ENCODE measurements at places on chromosomes 1 and 21.

- ATAC-seq: no peak
Measured at GRCh38 chr21:33811167-33812010, 104.2 kb downstream of the ATP5PO start.

DNA sequence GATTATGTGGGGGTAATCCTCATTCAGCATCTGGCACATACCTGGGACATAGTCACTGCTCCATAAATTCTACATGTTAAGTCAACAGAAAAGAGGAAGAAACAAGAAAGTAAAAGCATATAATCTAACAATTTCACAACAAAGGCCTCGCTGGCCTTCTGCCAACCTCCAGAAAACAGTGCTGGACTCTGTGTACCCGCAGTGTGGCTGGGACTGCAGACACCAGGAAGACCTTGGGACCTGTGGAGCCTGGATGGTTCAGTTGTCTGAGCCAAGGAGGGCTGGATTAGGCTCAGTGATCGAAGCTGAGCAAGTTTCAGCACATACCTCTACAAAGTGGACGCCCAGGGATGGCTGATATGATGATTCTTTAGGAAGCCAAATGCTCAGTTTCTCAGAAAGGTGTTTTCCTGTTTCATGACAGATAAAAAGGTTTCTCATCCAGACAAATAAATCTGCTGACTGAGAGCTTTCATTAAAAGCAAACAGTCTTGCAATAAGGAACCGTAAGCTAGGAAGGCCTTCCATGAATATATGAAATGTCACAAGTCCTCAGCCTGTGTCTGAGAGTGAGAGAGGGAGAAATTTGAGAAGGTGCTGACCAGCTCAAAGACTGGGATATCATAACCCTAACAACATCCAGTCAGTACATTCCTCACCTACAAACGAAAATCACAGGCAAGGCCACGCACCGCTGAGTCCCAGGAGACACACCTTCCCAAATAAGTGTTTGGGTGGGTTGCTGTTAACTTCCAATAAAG lies 48.4 kb downstream of the CAPZB start:
- ATAC-seq: no peak

DNA sequence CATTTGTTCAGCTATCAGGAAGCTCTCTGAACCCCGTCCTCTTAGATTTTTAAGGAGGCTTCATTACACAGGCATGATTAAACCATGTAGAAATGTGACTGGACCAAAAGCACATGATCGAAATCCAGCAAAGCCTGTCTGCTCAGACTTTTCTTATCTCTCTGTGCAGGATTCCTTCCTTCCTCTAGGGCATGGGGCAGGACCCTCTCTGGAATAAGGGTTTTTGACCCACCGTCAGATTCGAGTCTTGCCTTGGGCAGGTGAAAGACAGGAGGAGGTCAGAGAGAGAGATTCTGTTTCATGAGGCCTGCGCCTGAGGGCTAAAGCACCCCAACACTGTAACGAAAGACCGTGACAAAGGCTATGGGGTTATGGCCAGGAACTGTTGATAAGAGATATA lies 136.8 kb downstream of the RHOU start:
- ATAC-seq: no peak

DNA sequence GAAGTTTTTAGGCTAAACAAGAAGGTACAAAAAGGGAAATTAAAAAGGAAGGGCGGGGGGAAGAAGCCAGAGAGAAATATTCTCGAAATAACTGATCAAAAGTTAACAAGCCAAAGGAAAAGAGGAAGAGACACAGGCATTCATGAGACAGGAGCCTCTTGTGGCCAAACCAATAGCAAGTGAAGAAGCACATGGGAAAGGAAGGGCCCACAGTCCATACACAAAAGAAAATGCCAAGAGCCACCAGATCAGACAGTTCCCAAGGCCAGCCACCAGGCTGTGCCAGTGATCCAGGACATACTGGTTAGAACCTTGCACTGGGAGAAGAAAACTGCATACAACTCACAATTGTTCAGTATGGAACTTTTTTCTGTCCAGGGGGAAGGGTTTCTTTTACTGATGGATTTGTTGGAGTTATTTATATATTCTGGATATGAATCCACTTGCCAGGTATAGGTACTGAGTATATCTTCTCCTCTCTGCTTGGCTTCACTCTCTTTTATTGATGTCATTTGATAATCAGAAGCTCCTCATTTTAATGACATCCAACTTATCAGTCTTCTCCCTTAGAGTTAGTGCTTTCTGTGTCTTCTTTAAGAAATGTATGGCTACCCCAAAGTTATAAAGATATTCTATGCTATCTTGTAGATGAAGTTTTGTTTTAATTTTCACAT lies 76.8 kb downstream of the CD46 start:
- peak; percentile 92 for ATAC-seq

DNA sequence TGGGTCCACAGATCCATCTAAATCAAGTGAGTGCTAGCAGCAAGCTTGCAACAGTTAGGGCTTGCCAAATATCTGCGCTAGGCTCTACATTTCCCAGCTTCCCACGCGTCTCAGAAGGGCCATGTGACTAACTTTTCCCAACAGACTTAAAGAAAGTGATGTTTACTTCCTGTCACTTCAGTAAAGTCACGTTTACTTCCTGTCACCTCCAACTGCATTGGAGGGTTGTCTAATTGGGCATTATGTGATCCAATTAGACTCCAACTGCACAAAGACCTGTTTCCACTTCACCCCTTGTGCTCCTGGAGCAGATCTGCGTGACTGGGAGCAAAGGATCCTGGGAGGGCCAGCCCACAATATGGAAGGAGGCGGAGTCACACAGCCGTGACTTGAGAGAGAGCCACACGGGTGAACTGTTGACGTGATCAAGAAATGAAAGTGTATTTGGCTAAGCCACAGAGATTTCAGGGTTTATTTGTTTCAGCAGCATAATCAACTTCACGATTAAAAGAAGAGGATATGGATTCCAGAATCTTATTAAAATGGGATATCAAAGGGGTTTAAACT lies 77.7 kb downstream of the CYYR1 start:
- no peak for ATAC-seq

- no peak for ATAC-seq
Measured at GRCh38 chr1:78441921-78442320, 48.9 kb upstream of the PTGFR start.

DNA sequence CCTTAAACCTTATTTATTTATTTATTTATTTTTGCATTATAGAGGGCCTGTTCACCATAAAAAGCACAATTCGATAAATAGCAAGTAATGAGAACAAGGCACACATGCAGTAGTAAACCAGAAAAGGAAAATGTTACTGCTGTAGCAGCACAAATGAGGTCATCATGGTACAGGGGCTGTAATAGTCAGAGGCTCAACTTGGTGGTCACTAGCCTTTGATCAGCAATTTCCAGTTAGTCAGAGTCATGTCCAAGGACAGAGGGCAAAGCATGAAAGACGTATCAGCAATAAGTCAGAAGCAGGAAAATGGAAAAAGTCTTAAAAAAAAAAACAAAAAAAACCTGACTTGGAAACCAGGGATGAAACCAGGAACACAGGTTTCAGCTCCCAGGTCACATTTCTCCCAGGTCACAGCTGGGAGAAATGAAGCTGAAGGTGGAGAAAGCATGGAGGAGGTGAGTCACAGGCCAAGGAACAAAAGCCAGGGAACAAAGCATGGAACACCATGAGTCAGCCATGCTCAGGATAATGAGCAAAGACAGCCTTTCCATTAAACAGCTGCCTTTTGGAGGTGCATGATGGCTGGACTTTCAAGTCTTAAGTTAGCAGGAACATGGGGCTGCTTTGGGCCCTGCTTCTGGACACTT lies 556.3 kb downstream of the LTN1 start:
- peak; percentile 87 for ATAC-seq

GRCh38 chr1:94973309-94973922 lies 46.5 kb upstream of the CNN3 start:
- ATAC-seq: no peak

DNA sequence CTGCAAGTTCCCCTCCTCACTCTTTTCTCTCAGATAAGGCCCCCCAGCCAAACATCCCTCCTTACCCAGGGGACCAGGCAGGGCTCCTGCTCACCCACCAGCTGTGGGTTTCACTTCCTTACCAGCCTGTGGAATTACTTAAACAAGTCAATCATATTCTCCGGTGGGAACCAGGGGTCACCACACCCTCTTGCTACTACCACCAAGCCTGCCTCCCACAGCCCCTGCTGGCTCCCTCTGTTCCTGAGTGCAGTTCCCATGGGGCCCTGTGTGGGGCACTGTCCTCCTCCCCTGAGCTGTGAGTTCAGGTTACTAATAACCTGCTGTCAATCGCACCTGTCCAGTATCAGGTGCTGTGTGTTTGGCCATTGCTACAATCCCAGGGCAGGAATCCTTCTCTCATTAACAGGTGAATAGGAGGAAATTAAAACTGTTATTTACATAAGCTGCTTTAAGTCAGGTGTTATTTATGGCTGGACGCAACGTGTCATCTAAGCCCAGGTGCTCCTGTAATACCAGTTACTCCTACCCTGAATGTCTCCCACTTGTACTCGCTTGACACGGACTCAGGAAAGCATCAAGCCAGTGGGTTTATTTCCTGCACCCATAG lies 53.1 kb upstream of the LBR start:
- peak; percentile 60 for ATAC-seq

DNA sequence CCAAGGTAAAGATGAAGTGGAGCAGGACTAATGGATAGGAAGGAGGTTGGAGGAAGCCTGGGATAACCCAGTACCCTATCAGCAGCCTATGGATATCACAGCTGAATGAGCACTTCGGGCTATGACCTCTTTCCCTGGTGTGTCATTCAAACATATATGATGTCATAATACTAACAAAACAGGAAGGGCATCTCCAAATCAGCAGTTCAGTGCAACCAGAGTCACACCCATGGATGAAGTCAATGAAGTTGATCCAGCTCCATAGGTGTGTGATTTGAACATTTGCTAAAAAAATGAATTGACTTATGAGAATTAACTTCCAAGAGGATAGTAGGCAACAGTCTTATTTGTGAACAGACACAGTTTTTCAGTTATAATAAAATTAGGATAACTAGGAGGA lies 1.7 kb upstream of the C1orf116 start:
- no peak for ATAC-seq

DNA sequence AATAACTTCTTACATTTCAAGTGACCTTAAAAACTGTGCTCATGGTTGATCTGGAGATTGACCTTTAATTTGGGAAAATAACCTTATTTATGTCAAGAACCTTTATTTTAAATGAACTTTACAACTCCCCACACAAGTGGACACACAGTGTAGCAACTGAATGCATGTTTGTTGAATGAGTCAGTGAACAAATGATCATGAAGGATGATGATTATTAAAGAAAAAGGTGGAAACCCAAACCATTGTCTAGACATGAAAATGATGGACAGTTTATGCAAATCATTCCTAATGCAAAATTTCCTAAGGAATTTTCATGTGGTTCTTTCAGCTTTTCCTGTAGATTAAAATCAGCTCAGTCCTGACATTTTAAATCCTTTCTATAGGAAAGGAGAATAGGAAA lies 439.8 kb upstream of the RUNX1 start:
- no peak for ATAC-seq

- ATAC-seq: no peak
Measured at GRCh38 chr1:151418081-151418480, 18.7 kb downstream of the PSMB4 start.

DNA sequence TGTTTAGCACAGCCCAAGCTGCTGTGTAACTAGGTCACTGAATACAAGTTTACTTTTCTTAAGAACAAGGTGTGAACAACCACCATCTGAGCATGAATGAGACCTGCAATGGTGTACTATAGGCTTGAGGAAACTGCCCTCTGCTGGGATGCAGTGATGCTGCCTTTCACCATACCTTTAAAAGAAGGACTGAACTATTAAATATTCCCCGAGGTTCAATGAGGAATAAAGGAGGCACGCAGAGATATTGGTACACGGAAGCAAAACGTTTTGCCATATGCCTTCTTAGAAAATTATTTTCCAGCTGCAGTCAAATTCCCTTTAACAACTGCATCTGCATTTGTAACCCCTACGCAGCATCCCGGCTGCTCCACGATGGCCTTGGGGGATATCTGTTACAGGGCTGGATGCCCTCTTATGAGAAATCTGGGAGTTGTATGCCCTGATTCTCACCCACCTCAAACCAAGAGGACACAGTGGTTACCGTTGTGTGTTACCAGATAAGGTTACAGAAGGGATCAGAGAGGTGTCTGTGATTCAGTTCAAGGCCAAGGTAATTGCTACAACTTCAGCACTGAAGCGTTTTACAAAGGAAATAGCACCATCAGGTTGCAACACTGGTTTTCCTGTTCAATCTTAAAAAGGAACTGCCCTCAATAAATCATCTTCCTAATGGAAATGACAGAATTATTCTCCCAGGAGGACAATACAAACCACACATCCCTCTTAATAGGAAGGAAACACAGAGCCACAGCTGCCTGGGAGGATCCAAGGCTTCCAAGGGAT lies 470.5 kb downstream of the LTN1 start:
- ATAC-seq: peak; percentile 88

GRCh38 chr1:38328278-38329035 lies 281.9 kb upstream of the POU3F1 start:
- no peak for ATAC-seq

DNA sequence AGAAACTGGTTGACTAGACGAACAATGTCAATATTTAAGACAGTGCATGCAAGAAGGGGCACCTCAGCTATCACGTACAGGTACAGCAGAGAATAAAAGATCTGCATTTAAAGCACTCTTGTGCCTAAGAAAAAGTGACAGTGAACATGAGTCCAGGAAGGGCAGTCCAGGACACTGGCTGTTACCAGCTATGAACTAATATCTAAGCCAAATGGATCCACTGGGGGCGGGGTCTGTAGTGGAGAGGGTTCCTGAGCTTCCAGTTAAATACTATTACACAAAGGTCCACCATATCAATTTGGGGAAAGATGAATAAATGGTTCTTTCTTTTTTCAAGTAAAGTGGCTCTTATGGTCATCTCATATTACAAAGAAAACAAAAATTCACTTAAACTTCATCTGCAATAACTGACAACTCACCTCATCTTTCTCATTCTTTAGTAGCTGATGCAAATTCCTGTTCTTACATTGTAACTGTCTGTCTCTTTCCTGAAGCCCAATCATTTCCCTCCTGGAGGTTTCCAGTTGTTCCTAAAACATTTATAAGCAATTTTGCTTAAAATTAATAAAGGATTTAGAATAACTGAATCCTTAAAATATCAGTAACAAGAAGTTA lies 24.5 kb downstream of the SSX2IP start:
- ATAC-seq: peak; percentile 84

DNA sequence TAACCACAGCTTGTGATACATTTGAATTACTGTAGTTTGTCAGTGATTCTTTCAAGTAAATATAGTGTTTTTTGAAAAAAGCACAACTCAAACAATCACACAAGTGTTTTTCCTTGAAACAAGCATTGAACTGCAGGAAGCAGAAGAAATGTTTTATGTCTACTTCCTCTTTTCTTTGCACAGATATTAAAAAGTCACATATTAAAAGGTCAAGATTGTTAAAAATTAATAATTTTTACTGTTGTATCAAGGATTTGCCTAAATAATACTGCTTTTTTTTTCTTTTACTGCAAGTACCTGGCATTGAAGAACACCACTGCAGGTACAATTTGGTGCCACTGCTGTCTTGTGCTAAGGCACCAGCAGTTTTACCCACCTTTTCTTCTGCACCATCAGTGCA lies 214.2 kb upstream of the C1orf105 start:
- no peak for ATAC-seq

- peak; percentile 88 for ATAC-seq
Measured at GRCh38 chr1:160206421-160207117, 1.4 kb downstream of the PEA15 start.

GRCh38 chr1:230109895-230110667 lies 43.0 kb downstream of the GALNT2 start:
- no peak for ATAC-seq

- ATAC-seq: no peak
Measured at GRCh38 chr1:14377386-14377785, 221.1 kb upstream of the KAZN start.

- ATAC-seq: no peak
Measured at GRCh38 chr1:228321895-228322294, 84.7 kb downstream of the TRIM11 start.

GRCh38 chr1:51131185-51131584 lies 29.2 kb downstream of the C1orf185 start:
- ATAC-seq: no peak

Measured in SK-N-SH treated with all-trans-retinoic acid at 6 μM for 48 hours (cell line).